ENCODE measurements at places on chromosomes 12 and 14. TPM values are rescaled to one million over a fixed set of nuclear protein-coding genes. Genes with fewer than 3 reads are reported as not detected.

Gene GYS2
- total RNA-seq = not detected

Gene ENTPD5
- 14.4 TPM for total RNA-seq

Gene CDK4
- total RNA-seq = 191 TPM

Gene SUOX
- total RNA-seq = 15.5 TPM

Gene CYP27B1
- 14.7 TPM for total RNA-seq

Gene HOXC12
- not detected for total RNA-seq

Gene C14orf39
- total RNA-seq = not detected

Gene POC1B
- 18.3 TPM for total RNA-seq

Gene DLK1
- total RNA-seq = not detected

Gene SERPINA12
- total RNA-seq = not detected

Gene TUNAR
- total RNA-seq = not detected

Data from activated naive CD4-positive, alpha-beta T cell treated with anti-CD3 and anti-CD28 coated beads, Interleukin-2, amount 50 U/mL, for 72 hours (primary cell).